ENCODE measurements at places on chromosomes 2 and 18.

- DNase-seq, result no peak
Observed at GRCh38 chr2:45267062-45267792, 258.0 kb upstream of the SIX2 start.

DNA sequence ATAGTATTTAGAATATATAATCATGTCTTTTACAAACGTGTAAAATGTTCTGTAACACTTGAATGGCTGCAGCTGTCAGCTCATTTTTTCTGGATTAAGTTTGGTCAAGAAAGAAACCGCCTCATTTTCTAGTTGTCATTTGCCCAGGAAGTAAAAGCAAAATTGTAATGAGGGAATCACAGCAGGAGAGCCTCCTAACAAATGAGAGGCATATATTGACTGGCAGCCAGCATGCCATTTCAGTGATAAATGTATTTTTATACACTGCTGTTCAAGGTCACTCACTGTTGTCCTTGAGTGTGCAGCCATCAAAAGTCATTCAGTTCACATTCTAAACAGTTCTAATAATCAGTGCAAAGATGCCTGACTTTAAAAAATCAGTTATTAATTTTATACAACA is 144.3 kb upstream of the BOD1L2 start:
- no peak for DNase-seq

DNA sequence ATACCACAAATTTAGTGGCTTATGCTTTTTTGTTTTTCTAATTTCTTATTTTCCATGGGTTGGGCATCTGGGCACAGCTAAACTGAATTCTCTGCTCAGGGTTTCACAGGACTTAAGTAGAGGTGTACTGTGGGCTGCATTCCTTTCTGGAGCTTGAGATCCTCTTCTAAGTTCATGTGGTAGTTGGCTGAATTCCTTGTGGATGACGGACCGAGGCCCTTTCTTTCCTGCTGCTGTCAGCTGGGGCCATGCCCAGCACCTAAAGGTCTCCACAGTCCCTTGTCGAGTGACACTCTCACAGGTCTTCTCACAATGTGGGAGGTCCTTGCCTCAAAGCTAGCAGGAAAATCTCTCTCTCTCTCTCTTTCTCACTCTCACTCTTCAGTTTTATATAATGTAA is 433.5 kb upstream of the LRATD1 start:
- DNase-seq, result no peak

DNA sequence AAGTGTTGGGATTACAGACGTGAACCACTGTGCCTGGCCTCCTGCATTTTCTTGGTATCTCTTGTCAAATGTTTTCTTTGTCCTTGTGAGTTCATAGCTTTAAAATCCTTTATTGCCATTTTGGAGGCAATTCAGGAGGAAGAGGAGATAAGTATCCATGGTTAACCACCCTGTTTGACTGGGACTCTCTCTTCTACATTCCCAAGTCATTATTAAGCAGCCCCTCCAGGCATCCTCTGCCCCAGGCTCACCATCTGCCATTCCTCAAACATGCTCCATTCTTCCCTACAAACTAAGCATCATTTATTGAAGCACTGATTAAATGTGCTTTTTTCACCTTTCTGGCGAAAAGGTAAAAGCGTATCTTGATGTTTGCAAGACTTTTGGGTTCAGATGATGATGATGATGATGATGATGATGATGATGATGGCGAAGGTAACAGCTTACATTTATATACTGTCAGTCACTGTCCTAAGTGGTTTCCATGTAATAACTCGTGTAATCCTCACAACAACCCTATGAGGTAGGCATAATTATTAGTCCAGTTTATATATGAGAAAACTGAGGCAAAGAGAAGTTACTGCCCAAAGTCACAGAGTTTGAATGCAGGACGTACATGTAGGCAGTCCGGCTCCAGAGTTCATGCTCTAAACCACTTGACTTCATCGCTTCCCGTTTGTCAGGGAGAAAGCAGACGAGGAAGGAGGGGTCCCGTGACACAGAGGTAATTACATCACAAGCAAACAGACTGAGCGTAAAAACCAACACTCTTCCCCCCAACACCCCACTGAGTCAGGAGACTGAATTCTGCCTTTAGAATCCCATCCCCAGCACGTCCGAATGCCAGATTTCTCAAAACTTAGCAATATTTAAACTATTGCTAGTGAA is 69.7 kb upstream of the ACKR3 start:
- peak; percentile 67 for DNase-seq

DNA sequence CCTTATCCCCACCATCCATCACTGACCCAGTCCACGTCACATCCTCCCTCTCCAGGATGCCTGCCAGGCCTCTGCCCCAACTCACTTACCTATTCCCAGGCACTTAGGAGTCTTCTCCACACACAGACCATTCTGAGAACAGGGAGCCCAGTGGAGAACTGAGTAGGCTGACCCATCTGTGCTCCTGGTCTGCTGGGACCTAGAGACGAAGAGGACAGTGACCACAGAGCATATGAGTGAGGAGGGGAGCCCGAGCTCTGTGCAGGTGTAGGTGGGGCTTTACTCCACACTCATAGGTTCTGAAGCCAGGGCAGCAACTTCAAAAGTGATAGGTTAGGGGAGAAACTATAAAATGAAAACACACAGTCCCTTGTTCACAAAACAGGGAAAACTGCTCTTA is 130.0 kb downstream of the NDUFA10 start:
- no peak for DNase-seq

DNA sequence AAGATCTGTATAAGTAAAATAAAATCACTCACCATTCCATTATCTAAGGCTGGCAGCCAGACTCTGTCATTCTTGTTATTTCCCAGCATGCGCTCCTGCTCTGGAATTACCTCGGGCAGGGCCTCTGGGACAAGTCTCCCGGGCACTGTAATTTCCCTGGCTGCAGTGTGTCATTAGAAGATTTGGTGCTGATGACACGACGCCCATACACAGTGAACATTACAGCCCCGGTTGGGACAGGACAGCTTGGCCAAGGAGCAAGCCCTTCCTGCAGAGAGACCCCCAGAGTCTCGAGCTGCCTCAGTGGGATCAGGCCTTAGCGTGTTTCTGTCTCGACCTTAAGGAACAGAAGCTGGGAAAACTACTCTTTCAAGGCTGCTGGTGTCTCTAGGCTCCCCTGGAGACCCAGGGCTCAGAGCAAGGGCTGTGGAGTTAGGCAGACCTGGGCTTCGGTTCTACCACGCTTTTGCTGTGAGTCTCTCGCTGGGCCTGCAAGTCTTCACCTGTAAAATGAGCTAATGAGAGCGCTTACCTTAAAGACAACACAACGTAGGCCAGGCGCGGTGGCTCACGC is 39.7 kb downstream of the SMAD7 start:
- DNase-seq, result no peak

DNA sequence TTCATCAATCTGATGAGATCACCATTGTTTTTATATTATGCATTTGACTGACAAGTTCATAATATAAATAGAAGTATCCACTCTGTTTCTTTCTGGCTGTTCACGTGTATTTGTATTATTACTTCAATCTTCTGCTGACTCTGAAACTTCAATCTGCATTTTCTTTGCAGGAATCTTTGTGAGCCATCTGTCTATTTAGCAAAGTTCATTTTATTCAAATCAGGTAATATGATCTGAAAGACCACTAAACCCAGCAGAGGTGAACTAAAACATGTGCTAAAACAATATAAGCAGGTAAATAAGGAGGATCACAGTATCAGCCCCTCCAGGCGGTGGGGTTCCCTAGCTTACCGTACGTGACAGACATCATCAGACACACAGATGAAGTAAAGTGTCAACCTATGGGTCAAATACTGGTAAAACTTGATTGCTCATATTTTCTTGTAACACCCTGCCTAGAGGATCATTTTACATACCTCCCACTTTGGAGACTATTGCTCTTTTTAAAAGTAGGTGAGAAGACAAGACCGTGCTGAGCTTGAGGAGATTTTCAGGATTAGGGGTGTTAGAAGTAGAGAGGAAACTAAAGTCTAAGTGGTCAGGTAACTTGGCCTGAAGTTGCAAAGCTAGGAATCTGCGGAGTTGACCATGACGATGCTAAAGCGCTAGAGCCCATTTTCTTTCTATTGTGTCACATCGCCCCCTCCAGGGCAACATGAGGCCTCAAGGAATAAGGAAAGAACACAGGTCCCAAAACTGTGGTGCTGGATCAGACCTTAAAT is 9.0 kb downstream of the DTNB start:
- peak; percentile 62 for DNase-seq

GRCh38 chr2:179239195-179239594 is 25.4 kb downstream of the SESTD1 start:
- no peak for DNase-seq

GRCh38 chr2:54394392-54394791 is 61.7 kb upstream of the SPTBN1 start:
- no peak for DNase-seq

DNA sequence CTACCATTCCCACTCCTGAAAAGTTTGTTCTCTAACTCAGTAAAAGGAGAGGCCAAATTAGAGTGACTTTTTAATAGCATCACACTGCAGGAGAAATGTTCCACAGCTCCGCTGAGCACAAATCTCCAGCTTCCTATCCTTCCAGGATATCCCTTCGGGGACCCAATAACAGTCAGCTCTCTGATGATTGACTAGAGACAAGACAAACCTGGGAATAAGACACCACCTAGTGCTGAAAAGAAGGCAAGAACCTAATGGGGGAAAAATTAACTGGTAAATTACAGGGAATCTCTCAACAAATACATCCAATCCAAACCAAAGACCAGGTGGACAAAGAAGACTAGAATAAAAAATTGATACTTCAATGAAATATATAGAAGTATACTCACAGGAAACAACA is 977.1 kb upstream of the SOX11 start:
- no peak for DNase-seq

GRCh38 chr2:229779650-229780049 is 65.3 kb upstream of the DNER start:
- DNase-seq, result no peak

DNA sequence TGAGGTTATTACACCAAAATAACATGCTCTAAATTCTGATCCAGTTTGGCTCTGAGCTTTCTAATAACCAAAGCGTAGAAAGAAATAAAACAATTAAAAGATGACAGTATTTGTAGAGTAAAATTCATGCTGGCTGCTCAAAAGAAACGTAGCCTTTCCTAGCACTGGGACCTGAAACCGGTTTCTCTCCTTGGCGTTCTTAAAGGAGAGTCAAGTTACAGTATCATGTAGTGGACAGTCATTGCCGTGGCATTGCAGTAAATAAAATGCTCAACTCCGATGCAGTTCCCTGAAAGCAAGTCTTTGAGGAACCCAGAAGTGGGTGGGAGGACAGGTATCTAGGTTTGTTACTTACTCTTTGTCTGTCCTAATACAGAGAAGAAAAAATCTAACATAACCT is 52.7 kb upstream of the ITM2C start:
- no peak for DNase-seq

DNA sequence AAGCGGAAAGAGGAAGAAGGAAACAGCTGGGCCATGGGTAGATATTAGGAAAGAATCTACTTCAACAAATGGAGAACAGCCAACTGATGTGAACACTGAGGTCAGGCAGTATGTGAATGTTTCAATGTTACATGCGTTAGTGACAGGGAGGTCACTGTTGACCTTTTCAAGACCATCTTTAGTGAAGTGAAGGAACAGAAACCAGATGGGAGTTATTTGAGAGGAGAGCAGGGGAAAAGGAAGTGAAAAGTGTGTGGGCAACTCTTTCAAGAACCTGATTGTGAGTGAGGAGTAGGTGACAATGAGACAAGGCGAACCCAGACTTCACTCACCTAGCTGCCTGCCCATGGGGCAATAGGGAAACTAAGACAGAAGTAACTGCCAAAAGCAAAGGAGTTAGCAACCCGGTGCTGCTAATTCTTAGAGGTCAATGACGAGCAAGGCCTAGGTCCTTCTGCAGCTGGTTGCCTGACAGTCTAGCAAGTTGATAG is 67.0 kb downstream of the SP3 start:
- no peak for DNase-seq

DNA sequence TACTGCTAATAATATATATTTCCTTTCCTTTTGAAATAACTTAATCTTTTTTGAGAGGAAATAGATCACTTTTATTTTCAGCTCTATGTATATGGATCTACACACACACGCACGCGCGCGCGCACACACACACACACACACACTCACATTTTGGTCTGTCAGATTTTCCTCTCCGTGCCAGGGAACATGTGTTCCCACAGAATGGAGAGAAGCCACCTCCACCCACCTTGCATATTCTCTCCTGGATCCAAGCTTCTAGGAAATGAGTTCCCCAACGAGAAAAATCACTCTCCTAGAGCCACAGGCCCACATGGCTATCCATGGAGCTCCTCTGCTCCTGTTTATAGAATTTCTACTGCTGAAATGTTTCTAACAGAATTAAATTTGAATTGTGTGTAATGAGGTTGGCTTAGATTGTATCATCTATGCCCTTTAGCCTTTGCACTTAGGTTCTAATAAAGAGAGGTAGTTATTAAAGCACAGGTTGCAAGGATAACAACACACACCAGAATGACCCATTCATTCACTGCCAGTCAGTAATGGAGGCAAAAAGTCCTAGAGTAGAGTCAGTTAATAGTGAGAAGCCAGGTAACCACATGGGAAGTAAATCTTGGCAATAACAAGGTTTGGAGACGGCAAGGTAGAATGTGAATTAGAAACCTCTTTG is 19.7 kb downstream of the IFIH1 start:
- no peak for DNase-seq

DNA sequence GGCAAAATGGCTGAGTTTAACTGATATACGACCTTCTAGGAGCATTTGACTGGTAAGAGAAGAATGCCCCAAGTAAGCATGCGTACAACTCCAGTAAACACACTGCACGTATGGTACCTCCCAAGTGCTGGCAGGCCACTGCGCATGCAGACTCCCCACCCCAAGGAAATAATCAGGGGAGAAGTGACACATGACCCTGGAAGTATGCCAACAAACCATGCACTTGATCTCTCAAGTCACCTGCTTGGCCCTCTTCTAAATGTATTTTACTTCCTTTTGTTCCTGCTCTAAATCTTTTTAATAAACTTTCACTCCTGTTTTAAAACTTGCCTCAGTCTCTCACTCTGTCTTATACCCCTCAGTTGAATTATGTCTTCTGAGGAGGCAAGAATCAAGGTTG is 129.8 kb upstream of the COL5A2 start:
- no peak for DNase-seq

GRCh38 chr2:162242586-162243280 is 512 bp downstream of the FAP start:
- no peak for DNase-seq

DNA sequence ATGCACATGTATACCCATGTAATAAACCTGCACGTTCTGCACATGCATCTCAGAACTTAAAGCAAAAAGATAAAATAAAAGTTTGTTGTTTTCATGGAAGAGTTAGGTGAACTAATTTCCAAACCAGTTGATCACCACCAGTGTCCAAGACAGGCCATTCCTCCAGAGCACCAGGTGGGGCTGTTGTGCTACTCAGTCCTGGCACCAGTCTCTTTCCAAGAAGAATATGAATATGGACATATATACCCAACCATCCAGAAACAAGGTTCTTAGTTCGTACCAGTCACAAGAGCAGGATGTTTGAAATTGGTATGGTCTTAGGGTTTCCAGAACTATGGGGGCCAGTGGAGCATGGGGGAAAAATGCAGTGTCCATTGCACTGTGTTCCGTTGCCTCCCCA is 17.2 kb upstream of the TNP1 start:
- no peak for DNase-seq

- DNase-seq, result no peak
Observed at GRCh38 chr2:197377670-197378069, 57.2 kb downstream of the SF3B1 start.

- DNase-seq, result no peak
Observed at GRCh38 chr2:31052284-31052683, 86.0 kb downstream of the GALNT14 start.
